Kidney glomerular epithelial cell (primary cell): ENCODE measurements at places on chromosomes 6 and 20.

GRCh38 chr6:92507552-92507951, 911.8 kb downstream of the EPHA7 start:
- no peak for DNase-seq

GRCh38 chr6:150937132-150937906, 71.8 kb downstream of the MTHFD1L start:
- no peak for DNase-seq

- DNase-seq = no peak
Measured at GRCh38 chr20:57387945-57388371, 3.2 kb upstream of the RBM38 start.

- DNase-seq = no peak
Measured at GRCh38 chr20:62923669-62924441, 2.5 kb downstream of the DIDO1 start.

- DNase-seq = no peak
Measured at GRCh38 chr6:90764001-90764400, 177.1 kb upstream of the MAP3K7 start.

GRCh38 chr6:160921095-160921494, 70.5 kb upstream of the MAP3K4 start:
- DNase-seq = no peak
